CD4-positive, alpha-beta T cell treated with Interleukin-17A for 4 hours (primary cell): ENCODE measurements at places on chromosomes 12 and 14.

DNA sequence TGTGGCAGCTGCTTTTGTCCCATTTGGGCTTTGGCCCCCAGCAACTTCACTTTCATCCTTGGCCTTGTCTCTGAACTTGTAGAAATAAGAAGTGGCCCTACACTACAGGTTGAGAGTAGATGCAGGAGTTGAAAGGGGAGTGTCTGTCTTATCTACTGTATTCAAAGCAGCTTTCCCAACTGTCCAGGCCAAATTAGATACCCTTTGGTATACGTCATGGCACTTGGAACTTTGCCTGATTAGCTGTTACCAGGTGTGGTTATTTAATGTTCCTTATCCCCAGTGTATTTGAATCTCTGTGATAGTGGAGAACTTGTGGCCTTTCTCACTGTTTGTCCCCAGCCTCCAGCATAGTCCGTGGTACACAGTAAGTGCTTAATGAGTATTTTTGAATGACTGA, 33.5 kb downstream of the SUDS3 start:
- no peak for DNase-seq

DNA sequence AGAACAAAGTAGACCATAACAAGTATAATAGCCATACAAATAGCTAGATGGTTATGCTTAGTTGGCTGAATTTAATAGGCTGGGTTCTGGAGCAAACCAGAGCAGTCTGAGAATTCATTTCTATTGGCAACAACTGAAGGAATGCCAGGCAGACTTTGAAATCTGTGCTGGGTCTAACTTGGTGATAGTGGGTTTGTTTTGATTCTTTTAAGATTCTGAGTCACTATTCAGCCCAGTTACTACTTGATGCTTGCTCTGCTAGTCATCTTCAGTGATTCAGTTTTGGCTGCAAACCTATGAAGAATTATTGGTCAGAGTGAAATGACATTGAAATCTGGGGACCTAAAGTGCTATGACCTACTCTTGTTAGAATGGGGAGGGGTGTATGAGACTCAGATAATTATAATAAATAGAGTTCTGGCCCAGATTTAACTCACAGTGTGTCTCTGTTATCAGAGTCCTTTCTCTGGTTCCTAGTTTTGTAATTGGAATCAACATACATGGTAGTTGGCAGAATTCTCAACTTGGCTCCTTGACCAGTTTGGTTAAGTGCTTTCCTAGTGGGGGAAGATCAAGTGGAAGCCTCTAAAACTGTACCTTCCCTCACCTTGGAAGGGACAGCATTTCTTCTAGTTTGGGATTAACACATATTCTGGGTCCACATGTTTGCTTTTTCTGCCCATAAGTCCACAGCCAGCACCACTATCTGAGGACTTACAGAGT, 43.5 kb downstream of the MNAT1 start:
- DNase-seq, result no peak

DNA sequence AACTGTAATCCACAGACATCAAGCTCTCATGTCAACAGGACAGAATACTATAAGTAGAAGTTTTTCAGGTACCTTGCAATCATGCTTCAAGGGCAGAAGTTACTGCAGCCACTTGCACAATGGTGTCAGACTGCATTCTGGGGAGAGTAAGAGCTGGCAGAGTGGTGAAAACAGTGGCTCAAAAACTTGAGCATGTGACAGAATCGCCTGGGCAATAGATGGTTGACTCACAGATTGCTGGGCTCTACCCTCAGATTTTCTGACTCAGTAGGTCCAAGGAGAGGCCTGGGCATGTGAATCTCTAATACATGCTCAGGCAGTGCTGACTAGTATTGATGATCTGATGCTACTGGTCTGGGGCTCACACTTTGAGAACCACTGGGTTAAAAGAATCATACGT, 187.8 kb downstream of the TBX5 start:
- DNase-seq, result no peak

DNA sequence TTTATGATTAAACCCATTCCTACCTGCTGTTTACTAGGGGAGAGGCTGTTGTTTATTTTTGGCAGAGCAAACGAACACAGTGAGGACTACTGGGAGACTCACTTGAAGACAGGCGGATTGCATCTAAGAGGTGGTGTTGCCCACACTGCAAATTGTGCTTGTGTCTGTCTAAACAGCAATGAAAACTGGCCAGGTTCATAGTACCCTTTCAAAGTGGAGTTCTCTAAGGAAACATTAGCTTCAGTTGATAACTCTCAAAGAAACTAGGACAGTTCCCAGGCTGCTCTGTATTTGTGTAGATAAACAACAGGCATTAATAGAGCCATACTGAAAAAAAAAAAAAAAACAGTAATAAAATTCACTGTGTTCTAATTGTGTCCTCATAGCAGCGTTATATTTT, 466.0 kb upstream of the RGS6 start:
- DNase-seq, result no peak

DNA sequence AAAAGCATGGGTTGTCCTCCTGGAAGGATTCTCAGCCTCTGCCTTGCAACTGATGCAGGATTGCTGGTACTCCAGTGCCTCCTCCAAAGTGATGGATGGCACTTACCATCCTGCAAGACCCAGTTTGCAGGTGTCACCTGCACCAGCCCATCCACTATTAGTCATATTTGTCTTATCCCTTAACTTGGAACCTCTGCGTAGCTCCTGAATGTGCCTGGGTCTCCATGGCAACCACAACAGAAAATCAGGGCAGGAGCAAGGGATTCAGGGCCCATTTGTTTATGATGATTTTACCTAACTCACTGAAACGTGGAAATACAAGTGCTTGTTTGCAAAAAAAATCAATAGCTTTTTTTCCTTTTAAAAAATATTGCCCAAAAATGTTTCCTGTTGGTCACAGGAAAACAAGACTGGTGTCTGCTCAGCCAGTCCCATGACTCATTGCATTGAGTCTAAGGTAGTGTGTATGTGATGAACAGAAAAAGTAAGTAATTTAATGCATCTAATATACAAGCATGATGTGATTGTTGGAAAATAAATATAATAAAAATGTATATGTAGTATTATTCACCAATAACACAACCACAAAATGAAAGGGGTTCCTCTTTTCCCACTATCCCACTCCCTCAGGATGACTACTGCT, 1196.3 kb upstream of the TMEM132C start:
- DNase-seq, result no peak

DNA sequence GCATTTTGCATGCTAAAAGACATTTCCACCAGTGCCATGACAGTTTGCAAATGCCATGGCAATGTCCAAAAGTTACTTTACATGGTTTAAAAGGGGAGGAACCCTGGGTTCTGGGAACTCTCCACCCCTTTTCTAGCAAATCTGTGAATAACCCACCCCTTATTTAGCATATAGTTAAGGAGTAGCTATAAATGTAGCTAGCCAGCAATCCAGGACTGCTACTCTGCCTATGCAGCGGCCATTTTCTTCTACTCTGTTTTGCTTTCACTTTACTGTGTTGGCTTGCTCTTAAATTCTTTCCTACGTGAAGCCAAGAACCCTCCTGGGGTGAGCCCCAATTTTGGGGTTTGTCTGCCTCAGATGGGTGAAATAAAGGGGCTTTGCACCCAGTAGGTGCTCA, 141.0 kb downstream of the PTPN11 start:
- DNase-seq, result no peak

DNA sequence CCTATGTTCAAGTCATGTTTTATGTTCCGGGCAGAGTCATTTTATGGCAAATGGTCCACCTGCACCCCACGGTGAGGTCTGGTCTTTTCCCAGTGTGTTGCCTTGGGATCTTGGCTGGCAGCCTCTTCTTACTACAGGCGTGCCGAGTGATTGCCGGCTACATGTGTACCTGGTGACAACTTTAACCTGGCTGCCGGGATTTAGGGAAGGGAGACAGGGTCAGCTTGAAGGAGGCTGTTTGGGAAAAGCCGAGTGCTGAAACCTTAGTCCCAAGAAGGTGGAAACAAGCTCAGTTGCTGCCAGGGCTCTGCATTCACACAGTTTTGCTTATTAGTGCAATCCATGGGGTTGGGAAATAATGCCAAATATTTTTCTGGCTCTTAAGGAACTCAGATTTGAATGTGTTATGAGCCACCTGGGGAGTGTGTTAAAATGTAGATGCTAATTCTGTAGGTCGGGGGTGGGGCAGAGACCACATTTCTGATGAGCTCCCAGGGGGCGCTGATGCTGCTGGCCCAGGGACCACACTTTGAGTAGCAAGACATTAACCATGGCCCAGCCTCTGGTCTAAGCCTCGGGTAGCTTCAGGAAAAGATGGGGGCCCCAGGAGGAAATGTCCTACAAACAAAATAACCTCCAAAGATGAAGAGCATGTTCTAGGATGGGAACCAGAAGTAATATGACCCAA, 179.6 kb downstream of the TBX5 start:
- no peak for DNase-seq

- DNase-seq, result no peak
Observed at GRCh38 chr14:90398841-90399540, 2.2 kb downstream of the CALM1 start.

- no peak for DNase-seq
Observed at GRCh38 chr14:29553427-29553826, 374.2 kb downstream of the PRKD1 start.

DNA sequence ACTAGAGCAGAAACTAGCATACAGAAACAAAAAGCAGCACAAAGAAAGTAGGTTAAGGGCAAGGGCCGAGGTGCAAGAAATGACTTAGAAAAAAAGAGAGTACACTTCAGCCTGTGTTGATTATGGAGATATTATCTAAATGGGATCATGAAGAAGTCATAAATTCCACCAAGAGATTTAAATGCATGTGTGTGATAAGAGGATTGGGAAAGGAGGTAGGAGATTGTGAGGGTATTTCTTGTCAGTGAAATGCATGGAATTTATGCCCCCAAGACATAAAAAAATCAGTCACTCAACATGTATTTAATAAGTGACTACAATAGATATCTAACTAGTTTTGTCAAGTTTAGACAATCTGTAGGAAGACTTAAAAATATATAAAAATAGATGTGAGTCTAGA, 976.2 kb upstream of the LRFN5 start:
- DNase-seq, result no peak

GRCh38 chr14:60681271-60681670, 32.0 kb upstream of the SIX1 start:
- no peak for DNase-seq

GRCh38 chr12:24848941-24849477, 99.9 kb downstream of the BCAT1 start:
- no peak for DNase-seq

- DNase-seq, result no peak
Observed at GRCh38 chr12:62762645-62763044, 172.3 kb downstream of the PPM1H start.

DNA sequence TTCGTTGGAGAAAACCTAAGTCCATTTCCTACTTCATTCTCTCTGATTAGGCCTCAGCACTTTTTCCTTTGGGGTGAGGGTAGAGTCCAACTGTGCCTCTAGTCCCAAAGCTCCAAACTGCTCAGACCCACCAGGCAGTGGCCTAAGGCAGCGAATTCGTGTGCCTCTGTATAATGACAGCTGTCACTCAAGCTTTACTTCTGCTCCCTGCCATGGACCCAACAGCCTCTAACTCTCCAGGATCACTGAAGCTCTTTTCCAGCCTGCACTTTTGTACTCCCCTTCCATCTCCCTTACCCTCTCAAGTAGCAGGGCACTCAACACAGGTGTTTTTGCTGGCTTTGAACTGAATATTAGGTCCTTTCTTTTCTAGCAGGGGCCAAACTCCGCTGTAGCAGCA, 14.8 kb upstream of the OR6S1 start:
- DNase-seq, result no peak

GRCh38 chr14:69852531-69853321, 26.5 kb upstream of the SMOC1 start:
- no peak for DNase-seq

GRCh38 chr12:93922583-93923006, 225.8 kb upstream of the PLXNC1 start:
- DNase-seq, result no peak

DNA sequence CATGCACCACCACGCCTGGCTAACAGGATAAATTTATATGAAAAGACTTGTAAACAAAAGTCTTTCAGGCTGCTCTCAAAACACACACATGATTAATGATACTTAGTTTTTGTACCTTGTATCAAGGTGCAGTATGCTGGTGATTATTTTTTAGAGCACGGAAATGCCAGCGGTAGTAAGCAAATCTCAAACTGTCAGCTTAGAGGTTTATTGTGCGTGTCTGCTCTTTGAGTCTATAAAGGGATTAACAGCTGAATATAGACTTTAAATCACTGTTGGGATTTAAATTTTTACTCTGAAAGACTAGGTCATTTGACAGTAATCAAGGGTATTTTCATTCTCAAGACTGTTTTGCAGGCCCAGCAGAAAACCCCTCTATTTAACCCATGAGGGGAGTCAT, 50.5 kb downstream of the PLEKHA5 start:
- DNase-seq, result no peak

DNA sequence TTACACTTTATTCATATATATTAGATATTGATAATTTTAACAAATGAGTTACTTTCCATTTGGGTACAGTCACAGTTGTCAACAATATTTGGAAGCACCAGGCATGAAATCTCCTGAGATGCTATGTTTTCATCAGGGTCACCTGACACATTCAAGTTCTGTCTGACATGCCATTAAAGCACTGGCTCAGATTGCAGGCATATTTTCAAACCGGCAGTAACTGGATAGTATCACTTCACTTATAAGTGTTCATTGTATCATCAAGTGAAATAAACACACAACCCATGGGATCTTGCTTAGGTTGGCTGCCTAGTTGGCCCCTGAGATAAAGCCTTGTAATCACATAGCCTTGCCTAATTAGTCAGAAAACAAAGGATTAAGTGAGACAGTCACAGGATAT, 4.8 kb downstream of the IFNG start:
- DNase-seq, result no peak

DNA sequence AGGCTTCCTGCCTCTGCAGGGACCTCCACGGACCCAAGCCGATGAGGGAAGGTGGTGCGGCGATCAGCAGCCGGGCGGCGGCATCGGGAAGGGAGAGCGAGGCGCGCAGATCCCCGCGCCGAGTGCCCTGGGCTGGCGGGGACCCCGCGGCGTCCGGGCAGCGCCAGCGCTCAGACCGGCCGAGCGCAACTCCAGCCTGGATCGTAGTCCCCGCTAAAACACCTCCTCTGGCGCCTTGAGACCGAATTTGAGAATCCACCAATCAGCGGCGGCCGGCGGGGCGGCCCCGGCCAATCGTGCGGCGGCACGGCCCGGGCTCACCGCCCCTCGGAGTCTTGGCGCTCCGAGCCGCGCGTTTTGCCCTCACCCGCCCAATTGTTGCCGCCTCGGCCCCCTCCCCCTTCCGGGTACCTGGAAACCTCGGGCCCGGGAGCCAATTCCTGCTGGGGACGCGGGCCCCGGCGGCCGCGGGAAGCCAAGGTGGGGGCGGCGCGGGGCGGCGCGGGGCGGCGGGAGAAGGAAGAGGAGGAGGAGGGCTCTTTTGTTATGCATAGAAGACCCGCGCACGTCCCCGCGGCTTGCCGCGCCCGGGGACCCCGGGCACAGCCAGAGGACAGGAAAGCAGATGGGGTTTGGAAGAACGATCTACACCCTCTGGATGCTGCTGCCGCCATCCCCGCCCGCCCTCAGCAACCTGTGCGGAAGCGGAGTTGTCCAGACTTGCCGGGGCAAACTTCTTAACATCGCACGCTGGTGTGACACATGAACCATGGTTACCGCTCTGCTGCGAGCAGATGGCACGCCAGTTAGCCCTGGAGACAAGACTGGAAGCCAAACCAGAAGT, at the start of gene E2F7:
E2F7 (minus strand) TSS at position 209 of the 844 bp plus-strand sequence. CDS start 934 bp downstream, outside the sequence.
- peak; percentile 82 for DNase-seq
